ENCODE measurements at places on chromosomes 2 and 18.

DNA sequence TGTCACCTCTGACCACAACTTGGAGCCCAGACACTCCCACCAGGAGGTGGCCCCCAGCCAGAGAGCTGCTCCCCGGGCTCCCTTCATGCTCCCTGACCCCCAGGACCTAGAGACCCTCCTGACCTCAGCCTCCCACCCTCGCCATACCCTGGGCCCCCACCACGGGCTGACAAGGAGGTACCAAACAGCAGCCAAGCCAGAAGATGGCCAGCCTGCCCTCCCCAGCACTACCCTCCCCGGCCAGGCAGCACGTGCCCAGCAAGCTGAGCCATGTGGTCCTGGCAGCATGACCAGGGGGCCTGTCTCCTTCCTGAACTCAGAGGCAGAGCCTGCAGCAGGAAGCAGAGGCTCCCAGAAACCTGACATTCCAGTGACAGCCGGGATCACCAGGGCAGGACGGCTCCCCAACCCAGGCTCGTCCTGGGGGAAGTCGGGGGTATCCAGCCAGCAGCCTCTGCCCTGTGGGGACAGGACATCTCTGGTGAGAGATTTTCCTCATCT is 69.4 kb upstream of the GPC1 start:
- no peak for DNase-seq

- DNase-seq, result no peak
Observed at GRCh38 chr18:47755102-47755456, 175.4 kb downstream of the SMAD2 start.

DNA sequence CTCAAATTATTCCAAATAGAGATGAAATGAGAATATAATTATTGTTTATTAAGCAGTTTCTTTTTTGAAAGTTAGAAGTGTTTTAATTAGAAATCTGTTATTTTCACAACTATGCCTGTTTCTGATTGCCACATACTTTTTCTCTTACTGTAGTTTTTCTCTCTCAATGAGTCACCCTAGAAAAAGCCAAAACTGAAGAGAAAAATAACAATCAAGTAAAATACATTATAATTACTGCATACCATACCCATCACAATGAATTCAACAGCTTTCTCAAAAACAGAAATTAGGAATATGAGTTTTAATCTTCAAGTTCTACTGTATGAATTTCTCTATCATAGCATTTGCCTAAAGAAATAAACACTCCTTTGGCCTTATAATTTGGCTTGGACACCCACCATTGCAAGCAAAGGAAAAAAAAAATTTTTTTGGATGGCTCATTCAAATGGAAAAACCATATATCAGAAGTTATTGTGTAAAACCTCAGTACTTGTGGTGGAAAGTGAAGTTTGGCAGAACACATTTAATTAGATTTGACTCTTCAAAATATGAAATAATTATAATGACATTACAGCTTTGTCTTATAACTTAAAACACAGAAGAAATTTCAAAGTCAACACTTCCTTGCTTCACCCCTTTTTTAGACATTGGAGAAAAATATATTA is 138.5 kb downstream of the DYM start:
- no peak for DNase-seq

DNA sequence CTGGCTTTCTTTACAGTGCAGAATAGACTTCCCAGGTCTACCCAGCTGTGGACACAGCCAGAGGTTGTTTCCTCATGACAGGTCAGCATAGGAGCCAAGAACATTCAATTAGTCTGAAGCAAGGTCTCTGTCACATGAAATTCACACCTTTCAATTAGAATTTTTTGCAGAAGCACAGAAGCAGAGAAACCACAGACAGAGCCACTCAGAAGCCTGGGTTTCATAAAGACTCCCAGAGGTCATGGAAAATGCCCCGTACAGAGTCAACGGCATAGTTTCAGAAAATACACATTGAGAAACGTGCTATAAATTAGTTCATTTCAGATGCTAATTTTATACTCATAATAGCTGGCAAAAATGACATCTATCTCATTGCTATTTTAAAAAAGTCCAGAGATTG is 87.0 kb upstream of the TMEM200C start:
- DNase-seq, result no peak

DNA sequence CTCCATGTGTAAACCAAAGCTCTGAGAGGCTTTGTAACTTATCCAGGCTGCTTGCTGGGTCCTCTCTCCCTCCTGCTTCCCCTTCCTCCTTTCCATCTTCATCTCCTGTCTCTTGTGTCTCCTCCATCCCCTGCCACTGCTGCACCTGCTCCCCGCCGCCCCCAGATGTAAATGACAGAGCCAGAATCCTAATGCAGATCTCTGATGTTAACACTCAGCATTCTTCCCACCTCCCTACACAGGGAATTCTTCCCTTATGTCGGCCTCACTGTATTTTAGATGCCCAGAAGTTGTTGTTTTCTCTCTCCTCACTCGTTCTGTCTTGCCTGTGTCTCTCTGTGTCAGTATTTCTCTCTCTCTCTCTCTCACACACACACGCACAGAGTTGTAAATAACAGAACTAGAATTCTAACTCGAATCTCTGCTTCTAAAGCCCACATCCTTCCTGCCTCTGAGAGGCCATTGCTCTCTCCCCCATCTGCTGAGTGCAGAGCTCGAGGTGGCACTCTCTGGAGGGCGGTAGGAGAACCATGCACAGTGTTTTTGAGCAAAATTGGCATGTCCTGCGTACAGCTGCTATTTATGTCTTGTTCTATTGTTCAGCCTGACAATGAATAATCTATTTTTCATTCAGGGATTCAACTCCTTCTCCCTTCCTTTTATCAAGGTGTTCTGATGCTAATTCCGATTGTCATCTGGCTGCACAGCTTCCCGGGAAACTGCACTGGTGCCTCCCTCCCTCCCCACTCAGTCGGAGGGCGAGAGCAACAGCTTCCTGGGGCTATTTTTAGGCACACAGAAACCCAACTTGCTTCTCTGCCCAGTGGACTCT is 219.9 kb downstream of the SH3RF3 start:
- no peak for DNase-seq

GRCh38 chr2:41879235-41879916 is 168.4 kb upstream of the PKDCC start:
- no peak for DNase-seq

DNA sequence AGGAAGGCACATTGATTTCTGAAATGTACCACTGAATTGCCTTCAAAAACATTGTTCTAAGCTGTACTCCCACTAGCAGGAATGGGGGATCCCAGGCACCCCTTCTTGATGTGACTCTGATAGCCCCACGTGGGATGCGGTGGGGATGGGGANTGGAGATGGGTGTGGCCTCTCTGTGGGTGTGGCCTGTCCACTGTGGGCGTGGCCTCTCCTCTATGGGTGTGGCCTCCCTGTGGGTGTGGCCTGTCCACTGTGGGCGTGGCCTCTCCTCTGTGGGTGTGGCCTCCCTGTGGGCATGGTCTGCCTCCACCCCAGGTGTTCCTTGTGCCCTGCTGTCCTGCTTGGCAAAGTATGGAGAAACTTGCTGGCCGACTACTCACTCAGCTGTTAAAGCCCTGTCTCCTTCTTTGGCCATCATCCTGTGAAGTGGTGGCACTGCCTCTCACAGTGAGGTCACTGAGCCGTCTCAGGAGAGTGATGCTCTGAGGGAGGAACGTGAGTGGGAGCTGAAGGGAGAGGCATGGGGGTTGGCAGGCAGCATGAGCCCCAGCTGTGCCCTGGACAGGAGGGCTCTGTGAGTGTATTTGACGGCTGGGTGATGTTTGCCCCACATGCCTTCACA is 6.7 kb upstream of the PARD6G start:
- no peak for DNase-seq

DNA sequence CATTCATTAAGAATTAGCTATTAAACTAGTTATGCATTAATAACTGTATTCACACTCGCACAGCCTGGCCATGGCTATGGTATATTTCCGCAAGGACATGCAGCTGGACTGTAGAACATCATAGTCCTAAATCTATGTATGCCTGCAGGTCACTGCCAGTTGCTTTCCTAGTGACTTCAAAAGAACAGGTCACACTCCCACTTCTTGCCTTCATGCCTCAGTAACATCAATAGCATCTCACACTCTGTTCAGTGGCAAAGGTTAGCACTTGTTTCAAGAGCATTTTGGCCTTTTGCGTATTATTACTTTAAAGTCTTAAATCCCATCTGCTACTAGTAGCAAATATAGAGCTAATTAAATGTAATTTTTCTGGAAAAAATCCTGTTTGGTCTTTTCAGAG is 131.4 kb upstream of the DCC start:
- no peak for DNase-seq

- DNase-seq, result no peak
Observed at GRCh38 chr2:85018049-85018447, 47.1 kb downstream of the KCMF1 start.

- no peak for DNase-seq
Observed at GRCh38 chr18:30658306-30658705, 384.2 kb downstream of the DSC3 start.

DNA sequence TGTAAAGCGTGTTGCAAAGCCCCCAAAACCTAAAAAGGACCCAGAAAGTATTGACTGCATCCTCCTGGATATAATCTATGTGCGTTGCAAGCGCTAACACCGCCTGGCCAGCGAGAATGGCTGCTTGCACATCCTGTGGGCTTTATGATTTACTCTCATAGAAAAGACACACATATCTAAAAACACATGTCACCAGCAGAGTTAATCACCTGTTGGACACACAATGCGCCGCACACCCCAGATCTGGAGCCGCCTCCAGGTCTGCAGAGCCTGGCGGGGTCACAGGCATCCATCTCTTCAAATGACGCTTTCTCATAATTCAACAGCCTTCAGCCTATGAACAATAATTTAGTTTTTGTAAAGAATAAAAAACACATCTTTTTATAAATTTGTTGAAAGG is 186.5 kb downstream of the RTP5 start:
- DNase-seq, result no peak

DNA sequence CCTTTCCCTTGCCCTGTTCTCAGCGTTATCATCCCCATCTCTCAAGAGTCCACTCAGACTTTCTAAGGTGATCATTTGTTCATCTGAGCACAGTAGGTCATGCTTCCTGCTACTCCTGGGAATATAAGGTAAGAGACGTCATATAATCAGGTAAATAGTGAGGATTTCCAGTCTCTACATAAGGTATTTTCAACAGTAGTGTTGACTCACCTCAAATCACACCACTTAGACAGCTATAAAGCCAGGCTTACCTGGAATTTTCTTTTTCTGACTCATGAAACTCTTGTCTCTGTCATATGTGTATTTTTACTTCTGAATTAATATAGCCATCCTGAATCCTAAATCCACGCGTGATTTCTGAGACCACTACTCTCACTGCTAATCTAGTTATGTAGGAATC is 443.2 kb downstream of the ARHGAP15 start:
- DNase-seq, result no peak

GRCh38 chr2:19361325-19361990 is 3.0 kb upstream of the OSR1 start:
- peak; percentile 26 for DNase-seq

GRCh38 chr2:195486987-195487644 is 169.9 kb upstream of the SLC39A10 start:
- DNase-seq, result no peak

GRCh38 chr18:39871961-39872360 is 2083.1 kb upstream of the PIK3C3 start:
- no peak for DNase-seq

GRCh38 chr2:137254052-137254451 is 488.7 kb downstream of the THSD7B start:
- DNase-seq, result no peak

GRCh38 chr2:226664140-226664539 is 135.5 kb downstream of the IRS1 start:
- no peak for DNase-seq

- DNase-seq, result peak; percentile 43
Observed at GRCh38 chr2:189412330-189412953, 28.8 kb upstream of the WDR75 start.

DNA sequence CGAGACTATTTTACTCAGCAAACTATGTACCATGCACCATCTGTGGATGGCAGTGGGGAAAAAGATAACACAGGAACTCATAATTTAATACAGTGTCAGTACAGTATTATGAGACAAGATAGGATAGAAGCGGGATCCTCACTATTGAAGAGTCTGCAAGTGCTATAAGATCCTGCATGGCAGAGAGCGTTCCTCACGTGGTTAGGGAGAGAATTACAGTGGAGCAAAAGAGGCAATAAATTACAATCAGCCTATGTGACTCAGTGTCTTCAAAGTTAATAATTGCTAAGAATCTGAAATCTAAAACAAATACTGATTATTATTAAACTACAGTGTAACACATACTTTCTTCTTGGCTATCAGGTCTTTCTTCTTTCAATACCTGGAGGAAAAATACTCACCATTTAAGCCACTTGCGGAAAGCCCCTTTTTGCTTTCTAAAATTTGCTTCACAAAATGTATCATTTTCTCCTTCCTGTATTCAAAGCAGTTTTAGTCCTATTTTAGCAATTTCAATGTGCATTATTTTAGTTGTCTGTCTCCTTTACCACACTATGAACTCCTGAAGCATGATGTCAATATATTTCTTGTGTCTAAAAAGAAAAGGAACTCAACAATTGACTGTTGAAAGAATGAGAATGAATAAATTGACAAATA is 342.9 kb downstream of the SPAG16 start:
- DNase-seq, result peak; percentile 15

DNA sequence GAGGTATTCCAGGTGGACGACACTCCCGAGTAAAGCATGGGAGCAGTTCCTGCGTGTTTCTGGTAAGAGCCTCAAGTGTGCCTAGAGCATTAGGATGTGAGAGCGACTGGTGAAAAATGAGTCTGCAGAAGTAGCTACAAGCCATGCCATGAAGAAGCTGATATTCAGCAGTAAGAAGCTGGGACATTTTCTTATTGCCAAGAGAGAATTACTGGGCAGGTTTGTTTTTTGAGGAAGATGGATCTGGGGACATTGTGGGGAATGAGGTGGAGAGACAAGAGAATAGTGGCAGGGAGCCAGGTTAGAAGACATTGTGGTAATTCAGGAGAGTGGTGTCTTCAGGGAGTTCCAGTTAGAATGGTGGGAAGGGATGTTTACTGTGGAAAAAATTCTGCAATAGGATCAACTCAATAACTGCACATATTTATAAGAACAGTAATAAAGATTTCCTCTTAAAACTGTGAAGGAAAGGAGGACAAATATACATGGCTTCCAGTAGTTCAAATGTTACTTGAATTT is 38.2 kb downstream of the CRIM1 start:
- no peak for DNase-seq

DNA sequence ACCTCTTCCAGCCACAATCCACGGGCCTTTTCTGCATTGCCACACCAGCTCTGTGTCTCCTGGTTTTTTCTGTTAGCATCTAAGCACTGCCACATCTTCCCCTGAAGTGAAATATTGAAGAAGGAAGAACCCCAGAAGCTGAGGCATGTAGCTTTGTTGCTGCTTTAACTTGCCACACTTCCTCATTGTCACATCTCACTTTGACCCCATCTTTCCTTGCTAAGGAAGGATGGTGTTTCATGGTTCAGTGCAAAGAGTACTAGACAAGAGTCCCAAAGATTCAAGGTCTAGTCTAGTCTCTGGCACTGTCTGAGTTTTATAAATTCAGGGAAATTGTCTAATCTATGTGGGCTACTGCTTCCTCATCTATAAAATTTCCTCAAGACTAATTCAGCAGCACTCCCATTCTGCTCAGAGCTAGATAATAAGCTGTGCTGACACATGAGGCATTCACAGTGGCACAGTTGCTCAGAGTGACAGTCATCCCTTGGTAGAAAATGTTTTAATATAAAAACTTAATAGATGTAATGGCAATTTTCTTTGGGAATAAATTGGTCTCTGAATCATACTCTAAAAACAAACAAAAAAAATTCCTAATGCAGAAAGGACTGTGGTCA is 483.0 kb upstream of the ID2 start:
- no peak for DNase-seq

- no peak for DNase-seq
Observed at GRCh38 chr2:27977731-27978312, 87.3 kb downstream of the BABAM2 start.
